ENCODE measurements at places on chromosomes 5 and 9.

DNA sequence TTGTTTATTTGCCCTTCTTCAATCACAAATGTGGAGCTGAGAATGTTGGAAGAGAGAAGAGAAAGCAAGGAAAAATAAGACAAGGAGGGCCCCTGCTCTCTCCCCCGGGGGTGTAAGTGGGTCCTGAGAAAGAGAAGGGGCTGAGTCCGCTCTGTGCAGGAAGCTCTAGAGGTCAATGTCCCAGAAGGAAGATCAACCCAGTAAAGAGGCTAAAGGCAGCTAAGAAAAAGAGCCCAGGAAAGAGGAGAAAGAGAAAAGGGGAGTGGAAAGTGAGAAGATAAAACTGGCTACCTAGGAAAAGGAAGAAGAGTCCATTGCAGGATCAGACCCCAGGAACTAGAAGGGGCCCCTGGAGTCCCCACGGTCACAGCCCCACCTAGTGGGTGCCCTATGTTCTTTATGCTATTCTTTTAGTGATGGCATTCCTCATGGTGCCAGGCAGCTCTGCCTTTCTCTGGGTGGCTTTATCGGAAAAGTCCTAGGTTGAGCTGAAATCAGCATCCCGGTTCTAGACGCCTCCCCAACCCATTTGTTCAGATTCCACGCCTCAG, 583.4 kb downstream of the ACTL7B start:
- DNase-seq, result peak; percentile 29

DNA sequence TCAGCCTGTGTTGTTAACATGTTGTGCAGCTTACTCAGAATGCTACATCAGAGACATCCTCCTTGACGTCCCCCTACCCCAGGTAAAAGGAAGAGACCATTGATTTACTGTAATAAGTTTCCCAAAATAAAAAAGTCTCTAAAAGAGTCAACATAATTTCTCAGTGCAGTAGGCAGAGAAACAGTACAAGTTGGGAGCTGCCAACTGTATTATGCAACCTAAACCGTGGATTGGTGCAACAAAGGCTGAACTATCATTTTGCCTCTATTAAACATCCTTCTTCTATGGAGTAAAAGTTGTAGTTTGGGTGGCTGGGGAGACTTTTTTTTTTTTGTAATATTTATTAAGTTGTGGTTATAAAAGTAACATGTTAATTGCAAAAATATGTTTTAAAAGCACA, 208.0 kb downstream of the NR3C1 start:
- DNase-seq, result no peak

GRCh38 chr9:1294641-1295258, 244.6 kb downstream of the DMRT2 start:
- no peak for DNase-seq

DNA sequence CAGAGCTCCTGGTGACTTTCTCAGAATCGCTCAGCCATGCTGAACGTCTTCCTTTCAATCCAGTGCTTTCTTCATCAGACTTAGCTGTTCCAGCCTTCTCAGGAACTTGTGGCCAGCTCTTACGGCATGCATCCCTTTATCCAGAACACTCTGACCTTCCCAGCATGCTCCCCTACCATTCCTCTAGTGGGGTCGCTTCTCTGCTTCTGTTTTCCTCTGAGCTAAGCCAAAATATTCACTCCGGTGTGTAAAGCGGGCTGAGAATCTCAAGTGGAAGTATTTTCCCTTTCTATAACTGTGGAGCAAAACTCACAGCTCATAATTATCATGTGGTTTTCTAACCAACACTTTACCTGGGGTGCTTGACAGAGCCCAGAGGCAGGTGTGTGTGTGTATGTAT, 6.2 kb downstream of the DCANP1 start:
- DNase-seq, result no peak
